SJSA1 (cell line): ENCODE measurements at places on chromosomes 16 and 17. TPM values are rescaled to one million over a fixed set of nuclear protein-coding genes. Genes with fewer than 3 reads are reported as not detected.
A peak's percentile ranks its signal among the peaks of the same experiment; 100 is the strongest.

Gene SMIM36
- total RNA-seq: not detected in 2 replicates

Gene ABCC11
- total RNA-seq: 0.66 TPM in 1 of 2 replicates, not detected in the other

Gene MMP28
- total RNA-seq: 2.9 and 8.3 TPM in 2 replicates

Gene HID1
- 0.16 TPM in 1 of 2 replicates, not detected in the other for total RNA-seq

Gene CCL1
- total RNA-seq: not detected in 2 replicates

Gene NPTX1
- 0.32 TPM in 1 of 2 replicates, not detected in the other for total RNA-seq

Gene FBRS
- total RNA-seq: 7.6 and 13.6 TPM in 2 replicates

Gene HSD3B7
- 4.1 and 7.8 TPM in 2 replicates for total RNA-seq

Gene PIK3R5
- total RNA-seq: not detected in 2 replicates

Gene TEKT1
- total RNA-seq: 0.03 TPM in 1 of 2 replicates, not detected in the other

Gene CACNG1
- total RNA-seq: 0.26 TPM in 1 of 2 replicates, not detected in the other

Gene ENPP7
- total RNA-seq: not detected in 2 replicates

Gene RGS11
- not detected in 2 replicates for total RNA-seq

Gene DRG2
- total RNA-seq: 31.2 and 58.1 TPM in 2 replicates

- H3K27ac ChIP-seq: no peak overlapping the region
- H3K36me3 ChIP-seq: no peaks in the 10 kb centered on the region
- H3K27me3 ChIP-seq: peaks cover 12% of the 10 kb centered on the region
- H3K4me3 ChIP-seq: no peak overlapping the region
These were observed 46.1 kb upstream of the NLK start for GRCh38 chr17:27996202-27997043.

DNA sequence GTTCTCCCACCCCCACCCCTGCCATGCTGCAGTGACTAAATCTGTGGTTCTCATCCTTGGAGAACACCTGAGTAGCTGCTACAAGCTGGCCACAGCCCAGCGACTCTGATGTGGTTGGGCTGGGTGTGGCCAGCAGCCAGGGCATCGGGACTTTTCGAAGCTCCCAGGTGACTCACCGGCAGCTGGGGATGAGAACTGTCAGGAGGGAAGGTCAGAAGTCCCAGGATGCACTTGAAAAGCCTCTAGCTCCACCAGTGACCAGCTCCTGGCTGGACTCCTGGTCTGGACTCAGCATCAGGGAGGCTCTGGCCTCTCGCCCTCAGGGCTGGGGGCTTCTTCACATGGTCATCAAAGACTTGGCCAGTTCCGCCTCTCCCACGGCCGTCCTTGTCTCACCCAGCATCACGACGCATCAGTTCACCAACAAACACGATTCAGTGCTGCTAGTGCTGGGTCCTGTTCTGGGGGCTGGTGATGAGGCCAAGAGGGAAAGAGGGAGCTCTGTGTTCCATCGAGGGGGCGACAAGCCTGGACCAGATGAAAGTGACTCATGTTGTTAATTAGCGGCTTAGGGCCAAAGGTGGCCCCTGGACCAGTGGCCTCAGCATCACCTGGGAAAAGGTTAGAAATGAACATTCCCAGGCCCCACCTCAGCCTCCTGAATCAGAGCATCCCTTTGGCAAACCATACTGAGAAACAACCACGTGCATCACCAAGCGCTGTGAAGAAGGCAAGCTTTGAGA is 3.9 kb upstream of the C17orf99 start:
- no peak overlapping the region for H3K27ac ChIP-seq
- no peaks in the 10 kb centered on the region for H3K27me3 ChIP-seq
- DNase-seq: no peak
- peaks cover 13% of the 10 kb centered on the region for H3K4me1 ChIP-seq
- H3K36me3 ChIP-seq: no peaks in the 10 kb centered on the region

DNA sequence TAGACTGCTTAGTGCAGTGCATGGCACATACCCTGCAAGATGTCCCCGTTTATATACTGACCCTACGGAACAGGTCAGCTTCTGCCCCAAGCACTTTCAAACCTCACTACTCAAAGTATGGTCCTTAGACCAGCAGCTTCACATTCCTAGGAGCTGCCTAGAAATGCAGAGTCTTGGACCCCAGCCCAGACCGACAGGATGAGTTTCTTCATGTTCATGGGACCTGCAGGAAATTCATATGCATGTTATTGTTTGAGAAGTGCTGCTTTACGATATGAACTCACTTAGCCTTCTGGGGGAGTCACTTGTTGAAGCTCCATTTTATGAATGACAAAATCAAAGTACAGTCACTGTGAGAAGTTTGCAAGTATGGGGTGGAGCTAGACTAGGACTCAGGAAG is 82.6 kb downstream of the DYNLRB2 start:
- no peaks in the 10 kb centered on the region for H3K27me3 ChIP-seq
- H3K4me3 ChIP-seq: no peak overlapping the region
- H3K36me3 ChIP-seq: no peaks in the 10 kb centered on the region
- no peak overlapping the region for H3K27ac ChIP-seq
- no peak for DNase-seq

GRCh38 chr16:35570946-35571345 is 2111.5 kb downstream of the TP53TG3F start:
- DNase-seq: peak; percentile 16
- H3K27ac ChIP-seq: no peak overlapping the region
- no peaks in the 10 kb centered on the region for H3K36me3 ChIP-seq

- no peak for DNase-seq
- no peaks in the 10 kb centered on the region for H3K4me1 ChIP-seq
- no peaks in the 10 kb centered on the region for H3K36me3 ChIP-seq
- H3K27ac ChIP-seq: no peak overlapping the region
These were observed 98.8 kb upstream of the MED13 start for GRCh38 chr17:62163847-62164246.

DNA sequence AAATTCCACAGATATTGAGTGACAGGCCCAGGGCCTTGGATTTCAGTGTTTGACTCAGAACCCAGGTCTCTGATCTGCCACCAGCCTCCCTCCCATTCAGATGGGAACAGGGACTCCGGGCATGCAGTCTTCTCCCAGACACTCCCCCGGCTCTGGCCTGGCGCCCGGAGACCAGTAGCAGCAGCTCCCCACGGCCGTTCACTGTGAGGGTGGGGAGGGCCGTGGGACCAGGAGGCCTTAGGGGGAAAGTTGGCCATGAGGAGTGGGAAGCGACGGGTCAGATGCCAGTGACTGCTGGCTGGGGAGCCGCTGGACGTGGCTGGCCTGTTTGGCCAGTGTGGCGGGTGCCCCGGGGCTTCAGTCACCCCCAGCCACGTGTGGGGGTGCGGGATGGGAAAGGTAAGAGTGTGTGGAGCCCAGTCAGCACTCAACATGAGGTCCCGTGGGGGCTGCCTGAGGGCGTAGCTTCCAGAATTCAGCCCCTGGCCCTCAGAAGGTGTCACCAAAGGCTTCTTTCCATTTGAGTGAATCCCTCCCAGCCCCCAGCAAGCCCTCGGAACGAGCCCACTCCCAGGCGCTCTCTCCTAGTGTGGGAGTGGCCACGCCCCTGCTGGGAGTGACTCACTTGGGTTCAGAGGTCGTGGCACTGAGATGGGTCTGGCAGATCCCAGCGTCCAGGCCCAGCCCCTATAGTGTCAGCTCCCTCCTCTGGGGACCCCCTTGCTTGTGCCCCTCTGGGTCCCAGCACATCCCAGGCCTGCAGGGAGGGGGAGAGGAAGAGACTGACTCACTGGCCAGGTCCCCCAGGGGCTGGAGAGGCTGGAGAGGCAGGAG is 309.4 kb downstream of the SEC14L1 start:
- H3K36me3 ChIP-seq: peaks cover 10% of the 10 kb centered on the region
- peaks cover 59% of the 10 kb centered on the region for H3K4me1 ChIP-seq
- H3K27ac ChIP-seq: no peak overlapping the region

GRCh38 chr17:69012895-69013805 is 47.6 kb downstream of the ABCA9 start:
- H3K4me1 ChIP-seq: no peaks in the 10 kb centered on the region
- DNase-seq: no peak
- no peak overlapping the region for H3K4me3 ChIP-seq
- no peaks in the 10 kb centered on the region for H3K27me3 ChIP-seq
- H3K36me3 ChIP-seq: no peaks in the 10 kb centered on the region

- H3K4me1 ChIP-seq: peaks cover 11% of the 10 kb centered on the region
- H3K36me3 ChIP-seq: no peaks in the 10 kb centered on the region
- H3K27me3 ChIP-seq: no peaks in the 10 kb centered on the region
These were observed 206.5 kb upstream of the CDH5 start for GRCh38 chr16:66159987-66160386.

DNA sequence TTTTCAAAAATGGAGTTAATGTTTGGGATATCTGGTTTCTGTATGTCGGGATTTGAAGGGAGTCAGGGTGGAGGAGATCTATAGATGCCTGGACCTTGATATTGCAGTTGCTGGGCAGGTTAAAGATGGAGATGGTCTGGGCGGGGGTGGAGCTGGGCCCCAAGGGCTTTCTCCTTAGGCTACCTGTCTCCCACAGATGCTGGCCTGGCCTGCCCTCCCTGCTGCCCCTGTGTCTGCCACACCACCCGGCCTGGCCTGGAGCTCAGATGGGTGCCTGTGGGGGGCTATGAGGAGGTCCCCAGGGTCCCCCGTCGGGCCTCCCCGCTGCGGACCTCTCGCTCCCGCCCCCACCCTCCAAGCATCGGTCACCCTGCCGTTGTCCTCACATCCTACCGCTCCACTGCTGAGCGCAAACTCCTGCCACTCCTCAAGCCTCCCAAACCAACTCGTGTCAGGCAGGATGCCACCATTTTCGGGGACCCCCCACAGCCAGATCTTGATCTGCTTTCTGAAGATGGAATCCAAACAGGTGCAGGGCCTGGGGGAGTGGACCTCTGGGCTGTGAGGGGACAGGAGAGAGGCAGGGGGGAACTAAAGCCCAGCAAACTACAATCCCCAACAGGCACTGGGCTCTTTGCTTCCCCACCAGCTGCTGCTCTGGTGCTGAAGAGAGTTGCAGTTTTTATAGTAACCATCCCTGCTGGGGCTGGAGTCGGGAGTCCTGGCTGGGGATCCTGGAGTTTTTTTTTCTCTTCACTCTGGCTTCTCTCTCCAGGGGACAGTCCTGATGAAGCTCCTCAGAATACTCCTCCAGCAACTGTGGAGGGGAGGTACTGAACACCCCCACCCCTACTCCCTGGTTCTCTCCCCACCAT is 2.9 kb downstream of the ARHGEF15 start:
- peaks cover 22% of the 10 kb centered on the region for H3K27me3 ChIP-seq
- H3K36me3 ChIP-seq: no peaks in the 10 kb centered on the region
- no peaks in the 10 kb centered on the region for H3K4me1 ChIP-seq
- no peak for DNase-seq
- no peak overlapping the region for H3K4me3 ChIP-seq

DNA sequence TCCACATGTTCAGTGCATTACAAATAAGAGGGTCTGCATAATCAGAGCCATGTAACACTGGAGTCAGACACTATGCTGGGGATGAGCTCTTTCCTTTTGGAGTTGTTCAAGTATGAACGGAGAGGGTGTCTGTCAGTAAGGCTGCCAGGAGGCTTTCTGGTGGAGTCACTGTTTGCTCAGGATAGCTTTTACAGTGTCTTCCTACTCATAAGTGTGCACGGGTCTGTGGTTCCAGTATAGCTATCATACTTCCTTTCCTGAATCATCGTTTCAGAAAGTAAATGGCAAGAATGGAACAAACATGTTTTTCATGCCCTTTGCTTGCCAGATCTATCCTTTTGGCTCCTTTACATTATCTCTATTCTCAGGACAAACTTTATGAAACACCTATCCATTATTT is 152.7 kb upstream of the CDH11 start:
- no peaks in the 10 kb centered on the region for H3K27me3 ChIP-seq
- H3K4me1 ChIP-seq: no peaks in the 10 kb centered on the region
- no peak overlapping the region for H3K27ac ChIP-seq
- DNase-seq: no peak

DNA sequence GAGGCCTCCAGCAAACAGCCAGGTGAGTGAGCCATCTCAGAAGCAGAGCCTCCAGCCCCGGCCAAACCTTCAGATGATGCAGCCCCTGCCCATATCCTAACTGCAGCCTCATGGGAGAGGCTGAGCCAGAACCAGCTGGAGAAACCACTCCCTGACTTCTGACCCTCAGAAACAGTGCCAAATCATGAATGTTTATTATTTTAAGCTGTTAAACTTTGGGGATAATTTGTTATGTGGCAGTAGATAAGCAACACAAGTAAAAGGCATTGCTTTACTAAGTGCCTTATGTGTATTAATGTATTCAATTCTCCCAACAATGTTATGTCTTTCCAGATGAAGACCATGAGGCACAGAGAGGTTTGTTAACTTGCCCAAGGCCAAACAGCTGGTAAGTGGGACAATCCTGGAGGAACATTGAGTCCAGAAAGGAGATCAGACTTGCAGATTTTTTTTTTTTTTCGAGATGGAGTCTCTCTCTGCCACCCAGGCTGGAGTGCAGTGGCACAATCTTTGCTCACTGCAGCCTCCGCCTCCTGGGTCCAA is 59.6 kb downstream of the SOCS1 start:
- H3K27ac ChIP-seq: no peak overlapping the region
- H3K4me3 ChIP-seq: no peak overlapping the region
- no peaks in the 10 kb centered on the region for H3K27me3 ChIP-seq
- no peaks in the 10 kb centered on the region for H3K36me3 ChIP-seq

GRCh38 chr17:74117999-74118421 is 85.5 kb upstream of the RPL38 start:
- no peak for DNase-seq
- no peak overlapping the region for H3K4me3 ChIP-seq
- H3K27me3 ChIP-seq: peaks cover 48% of the 10 kb centered on the region
- no peak overlapping the region for H3K27ac ChIP-seq
- peaks cover under 1% of the 10 kb centered on the region; the same call in 1 of the 2 replicates for H3K4me1 ChIP-seq
- H3K36me3 ChIP-seq: no peaks in the 10 kb centered on the region

DNA sequence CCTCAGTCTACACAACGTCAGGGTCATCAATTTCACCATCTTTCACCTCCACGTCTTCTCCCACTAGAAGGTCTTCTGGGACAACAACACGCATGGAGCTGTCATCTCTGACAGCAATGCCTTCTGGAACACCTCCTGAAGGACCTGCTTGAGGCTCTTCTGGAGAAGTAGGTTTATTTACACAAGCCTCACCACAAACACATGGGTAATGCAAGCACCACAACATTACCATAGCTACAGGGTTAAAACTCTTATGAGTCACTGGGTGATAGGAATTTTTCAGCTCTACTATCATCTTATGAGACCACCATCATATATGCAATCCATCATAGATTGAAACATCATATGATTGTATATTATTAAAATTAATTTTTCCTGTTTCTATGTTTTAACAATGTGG is 215.4 kb downstream of the CHD9NB start:
- no peak overlapping the region for H3K4me3 ChIP-seq
- no peak overlapping the region for H3K27ac ChIP-seq
- H3K4me1 ChIP-seq: no peaks in the 10 kb centered on the region
- H3K27me3 ChIP-seq: no peaks in the 10 kb centered on the region
- DNase-seq: peak; percentile 15

GRCh38 chr16:80027007-80027965 is 426.7 kb upstream of the MAF start:
- no peaks in the 10 kb centered on the region for H3K36me3 ChIP-seq
- no peaks in the 10 kb centered on the region for H3K27me3 ChIP-seq
- DNase-seq: peak; percentile 99
- H3K4me1 ChIP-seq: peaks cover 34% of the 10 kb centered on the region

GRCh38 chr16:8931859-8932258 is 31.8 kb downstream of the USP7 start:
- peaks cover 30% of the 10 kb centered on the region for H3K36me3 ChIP-seq
- DNase-seq: no peak
- no peak overlapping the region for H3K27ac ChIP-seq

- DNase-seq: no peak
- H3K4me3 ChIP-seq: no peak overlapping the region
- H3K4me1 ChIP-seq: peaks cover 5% of the 10 kb centered on the region
These were observed 18.0 kb downstream of the ALOX12B start for GRCh38 chr17:8069587-8069860.

- H3K27me3 ChIP-seq: no peaks in the 10 kb centered on the region
- no peaks in the 10 kb centered on the region for H3K36me3 ChIP-seq
- H3K4me1 ChIP-seq: peaks cover 14% of the 10 kb centered on the region
- no peak overlapping the region for H3K4me3 ChIP-seq
These were observed 7.1 kb downstream of the COPZ2 start for GRCh38 chr17:48030531-48030930.
